Activated CD8-positive, alpha-beta memory T cell treated with anti-CD3 and anti-CD28 coated beads, Interleukin-2, amount 50 U/mL, for 4 hours (primary cell): ENCODE measurements at places on chromosomes 1 and 21.

DNA sequence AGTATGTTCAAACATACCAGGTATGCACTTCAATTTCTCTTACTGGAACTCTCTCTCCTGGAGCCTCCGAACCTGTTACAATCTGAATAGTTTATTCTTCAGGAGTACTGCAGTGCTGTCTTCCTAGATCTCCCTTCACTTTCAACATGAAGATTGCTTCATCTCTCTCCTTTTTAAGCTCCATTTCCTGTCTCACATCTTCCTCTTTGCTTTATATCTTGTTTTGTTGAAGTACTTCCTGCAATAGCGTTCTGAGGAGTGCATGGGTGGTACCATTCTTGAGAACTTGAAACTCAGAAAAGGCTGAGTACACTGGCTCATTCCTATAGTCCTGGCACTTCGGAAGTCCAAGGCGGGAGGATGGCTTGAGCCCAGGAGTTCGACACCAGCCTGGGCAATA lies 15.7 kb upstream of the C1orf146 start:
- no peak for DNase-seq

GRCh38 chr1:161242313-161242712 lies 4.3 kb upstream of the NR1I3 start:
- no peak for DNase-seq

DNA sequence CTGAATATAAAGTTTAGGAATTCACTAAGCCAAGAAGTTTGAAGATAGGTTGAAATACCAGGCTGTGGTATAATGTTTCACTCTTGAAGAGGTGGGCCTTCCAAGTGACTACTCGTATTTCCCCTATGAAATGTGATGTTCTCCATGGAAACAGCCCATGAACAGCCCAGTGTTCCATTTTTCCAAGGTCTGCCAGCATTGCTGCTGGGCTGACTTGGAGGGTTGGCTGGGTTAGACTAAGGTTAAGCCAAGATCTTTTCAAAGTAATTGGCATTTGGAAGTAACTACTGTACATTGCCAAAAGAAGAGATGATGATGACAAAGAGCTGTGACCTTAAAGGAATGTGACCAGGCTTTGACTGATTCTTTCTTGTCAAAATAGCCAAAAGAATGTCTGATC lies 73.8 kb downstream of the RPE65 start:
- DNase-seq, result no peak

GRCh38 chr1:1891349-1892078 lies 627 bp upstream of the GNB1 start:
- DNase-seq, result peak; percentile 79
